NCI-H1417 treated with DMSO at 0.1 percent for 48 hours (cell line): ENCODE measurements at places on chromosomes 2 and 18.

- DNase-seq = no peak
Observed at GRCh38 chr2:138210487-138210886, 246.2 kb downstream of the HNMT start.

DNA sequence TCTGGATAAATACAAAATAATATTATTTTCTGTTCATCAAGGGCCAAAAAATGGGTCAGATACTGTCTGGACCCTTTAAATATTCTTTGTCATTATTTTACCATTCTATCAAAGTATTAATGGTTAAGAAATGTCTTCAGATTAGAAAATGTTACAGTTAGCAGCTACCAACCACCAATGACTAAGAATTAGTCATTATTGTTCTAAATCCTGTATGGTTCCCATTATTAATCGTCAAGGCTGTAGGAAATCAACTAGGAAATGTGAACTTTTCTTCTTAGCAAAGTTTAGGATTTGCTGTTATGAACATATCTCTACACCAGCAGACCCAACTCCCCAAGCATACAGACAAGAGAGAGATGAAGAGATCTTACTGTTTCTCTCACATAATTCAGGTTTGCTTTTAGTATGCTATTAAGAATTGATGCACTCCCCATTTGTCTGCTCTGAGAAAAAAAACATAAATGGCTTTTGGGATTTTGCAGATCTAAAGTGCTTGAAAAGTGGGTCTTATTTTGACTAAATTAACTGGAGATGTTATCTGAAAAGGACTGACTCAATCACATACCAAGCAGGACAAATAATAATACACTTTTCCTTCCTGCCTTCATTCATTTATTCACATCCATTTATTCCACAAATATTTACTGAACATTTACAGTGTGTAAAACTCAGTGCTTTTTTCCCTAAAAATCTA lies 147.7 kb downstream of the PPP1R1C start:
- no peak for DNase-seq

DNA sequence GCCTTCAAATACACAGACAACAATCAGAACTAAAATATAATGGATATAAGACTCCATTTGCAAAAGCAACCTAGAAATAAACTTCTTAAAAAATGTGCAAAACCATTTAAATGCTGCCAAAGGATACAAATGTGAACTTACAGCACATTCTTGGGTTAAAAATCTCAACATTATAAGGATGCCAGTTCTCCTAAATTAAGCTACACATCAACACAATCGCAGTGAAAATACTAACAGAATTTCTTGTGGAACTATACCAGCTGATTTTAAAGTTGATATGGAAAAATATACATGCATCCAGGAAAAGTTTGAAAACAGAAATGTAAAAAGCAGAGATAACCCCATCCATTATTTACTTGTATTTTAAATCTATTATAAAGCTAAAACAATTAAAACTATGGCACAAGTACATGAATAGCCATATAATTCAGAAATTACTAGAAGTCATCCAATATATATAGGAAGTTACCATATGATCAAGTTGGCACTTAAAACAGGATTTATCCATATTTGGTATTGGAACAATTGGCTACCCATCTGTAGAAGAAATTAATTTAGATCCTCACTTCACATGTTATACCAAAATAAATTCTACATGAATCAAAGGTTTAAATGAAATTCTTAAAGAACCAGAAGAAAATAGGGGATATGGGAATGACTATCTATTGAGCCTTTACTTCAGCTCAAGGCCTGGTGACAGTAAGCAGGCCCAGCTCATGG lies 151.7 kb upstream of the GLI2 start:
- no peak for DNase-seq

DNA sequence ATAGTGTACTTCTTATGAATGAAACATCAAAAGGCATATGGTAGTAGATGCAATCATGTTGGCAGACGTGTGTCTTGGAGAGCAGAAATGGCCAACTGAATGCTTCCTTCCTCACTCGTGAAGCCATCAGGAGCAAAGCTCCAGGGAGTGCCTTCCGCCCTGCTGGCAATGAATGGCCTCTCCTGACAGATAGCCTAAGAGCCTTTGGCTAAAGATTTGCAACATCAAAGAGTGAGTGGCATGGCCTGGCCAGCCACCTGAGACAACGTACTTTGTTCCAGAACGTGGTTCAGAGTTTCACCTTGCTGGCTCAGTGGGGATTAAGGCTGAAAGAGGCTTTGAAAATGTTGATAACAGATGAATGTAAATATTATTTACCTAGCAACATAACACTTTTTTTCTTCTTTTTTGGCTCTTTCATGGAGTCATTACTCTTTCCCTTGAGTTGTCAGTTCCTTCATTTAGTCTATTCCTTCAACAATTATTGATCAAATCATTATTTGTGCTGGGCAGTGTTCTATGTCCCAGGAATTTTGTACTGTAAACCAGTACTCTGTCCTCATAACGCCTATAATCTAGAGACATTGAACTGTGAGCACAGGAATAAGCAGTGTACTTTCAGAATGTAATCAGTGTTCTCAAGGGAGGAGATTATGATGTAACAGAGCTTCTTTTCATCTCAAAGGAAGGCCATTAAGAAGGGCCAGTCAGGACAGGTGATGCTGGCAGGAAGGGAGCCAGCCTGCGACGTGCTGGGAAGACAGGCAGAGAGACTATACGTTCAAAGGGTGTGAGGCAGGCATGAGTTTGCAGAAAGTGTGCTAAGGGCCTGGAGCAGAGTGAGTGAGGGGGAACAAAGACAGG lies 59.4 kb upstream of the SH3RF3 start:
- no peak for DNase-seq

- no peak for DNase-seq
Observed at GRCh38 chr2:145197944-145198343, 678.0 kb upstream of the ZEB2 start.

GRCh38 chr2:144358979-144359541 lies 160.9 kb downstream of the ZEB2 start:
- no peak for DNase-seq

DNA sequence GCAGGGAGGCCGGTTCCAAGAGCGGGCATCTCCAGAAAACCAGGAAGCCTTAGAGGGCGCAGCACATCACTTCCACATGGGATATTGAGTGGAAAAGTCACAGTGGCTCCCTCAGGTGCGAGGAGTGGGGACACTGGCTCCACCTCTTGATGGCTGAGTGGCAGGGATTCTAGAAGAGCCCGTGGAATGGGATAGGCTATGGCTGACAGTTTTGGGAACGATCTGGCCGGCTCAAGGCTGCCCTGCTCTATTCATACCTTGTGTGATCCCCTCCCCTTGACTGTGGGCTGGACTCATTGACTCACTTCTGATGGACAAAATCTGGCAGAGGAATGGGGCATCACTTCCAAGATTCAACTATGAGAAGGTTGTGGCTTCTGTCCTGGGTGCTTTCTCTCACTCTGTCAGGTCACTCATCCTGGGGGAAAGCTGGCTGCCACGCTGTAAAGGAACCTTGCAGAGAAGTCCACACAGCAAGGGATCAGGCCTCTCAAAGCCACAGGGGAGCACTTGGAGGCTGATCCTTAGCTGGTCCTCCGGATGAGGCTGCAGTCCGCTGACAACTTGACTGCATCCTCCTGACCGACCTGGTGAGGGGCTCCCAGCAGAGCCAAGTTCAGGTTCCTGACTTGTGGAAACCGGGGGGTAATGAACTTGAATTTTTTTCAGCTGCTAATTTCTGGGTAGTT lies 46.7 kb upstream of the HS6ST1 start:
- no peak for DNase-seq

- no peak for DNase-seq
Observed at GRCh38 chr2:241846406-241846805, 12.3 kb downstream of the PDCD1 start.

DNA sequence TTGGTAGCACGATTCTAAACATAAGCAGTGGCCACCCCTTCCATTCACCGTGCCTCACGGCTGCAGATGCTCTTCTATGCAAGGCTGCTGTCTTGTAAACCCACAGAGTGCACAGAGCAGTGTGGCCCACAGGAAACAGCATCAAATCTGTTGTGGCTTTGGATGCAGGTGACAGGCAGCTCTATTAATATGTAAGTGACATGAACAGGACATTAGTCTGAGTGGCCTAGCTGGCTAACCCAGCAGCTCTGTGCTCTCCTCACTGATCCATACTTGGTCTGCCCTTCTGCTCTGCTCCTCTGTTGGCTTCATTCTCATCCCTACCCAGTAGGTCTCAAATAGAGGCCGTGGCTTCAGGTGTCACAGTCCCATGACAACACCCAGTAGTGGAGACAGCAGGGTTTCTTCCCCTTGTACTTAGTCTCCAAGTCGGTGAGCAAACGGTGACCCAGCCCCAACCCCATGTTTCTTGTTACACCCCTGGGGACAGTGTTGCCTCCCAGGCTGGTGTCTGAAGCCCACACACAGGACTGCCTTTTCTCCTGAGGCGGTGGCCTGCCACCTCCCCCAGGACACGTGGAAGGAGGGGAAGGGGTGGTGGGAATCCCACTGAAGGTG lies 5.8 kb downstream of the SH3RF3 start:
- DNase-seq = no peak

DNA sequence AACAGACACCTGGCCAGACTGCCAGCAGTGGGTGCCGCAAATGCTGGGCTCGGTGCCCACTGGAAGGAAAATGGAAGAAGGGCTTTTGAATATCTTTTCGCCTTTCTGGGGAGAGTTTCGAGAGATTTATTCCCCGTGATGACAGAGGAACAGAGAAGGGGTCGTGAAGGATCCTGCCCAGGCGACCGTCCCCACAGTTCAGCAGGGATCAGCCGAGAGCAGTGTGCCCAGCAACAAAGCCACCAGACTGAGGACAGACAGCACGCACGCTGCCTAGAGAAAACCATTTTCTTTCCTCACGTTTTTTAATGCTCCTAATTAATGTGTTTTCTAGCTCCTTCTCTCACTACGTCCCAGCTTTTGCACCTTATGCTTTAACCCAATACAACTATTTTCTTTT lies 47.7 kb downstream of the XRCC5 start:
- no peak for DNase-seq
